ENCODE measurements at places on chromosomes 4 and X. TPM values are rescaled to one million over a fixed set of nuclear protein-coding genes. Genes with fewer than 3 reads are reported as not detected.

The TLL1 gene
- not detected for total RNA-seq

The MYOZ2 gene
- not detected for total RNA-seq

- ATAC-seq, result no peak
Observed at GRCh38 chr4:130183766-130184165, 1087.8 kb downstream of the C4orf33 start.

GRCh38 chrX:130136496-130136895 lies 26.2 kb upstream of the ELF4 start:
- no peak for ATAC-seq

All from activated T-helper 17 cell treated with anti-CD3 and anti-CD28 coated beads, Interleukin-2, amount 50 U/mL, for 72 hours (primary cell).